ENCODE measurements at places on chromosomes 16 and 17. TPM values are rescaled to one million over a fixed set of nuclear protein-coding genes. Genes with fewer than 3 reads are reported as not detected.
A peak's percentile ranks its signal among the peaks of the same experiment; 100 is the strongest.

DNA sequence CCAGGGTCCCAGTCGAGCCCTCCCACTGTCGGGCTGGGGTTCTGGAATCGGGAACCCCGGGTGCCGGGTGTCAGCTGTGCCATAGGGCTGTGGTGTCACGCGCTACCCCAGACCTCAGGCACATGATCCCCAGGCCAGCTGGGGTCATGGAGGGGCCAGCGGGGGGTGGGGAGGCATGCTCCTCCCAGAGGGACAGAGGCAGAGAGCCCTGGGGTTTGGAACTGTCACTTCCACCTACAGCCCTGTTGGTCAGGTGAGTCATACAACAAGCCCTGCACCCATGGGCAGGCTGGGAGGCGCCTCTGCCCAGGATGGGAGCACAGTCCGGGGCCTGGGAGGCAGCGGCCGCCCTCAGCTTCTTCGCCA, 63.0 kb downstream of the BAIAP2 start:
- DNase-seq = no peak
- H3K36me3 ChIP-seq = no peaks in the 10 kb centered on the region
- peaks cover 21% of the 10 kb centered on the region for H3K4me1 ChIP-seq
- H3K27me3 ChIP-seq = peaks cover 7% of the 10 kb centered on the region
- no peak overlapping the region for H3K4me3 ChIP-seq

- DNase-seq = no peak
- no peak overlapping the region for H3K27ac ChIP-seq
- no peak overlapping the region for H3K4me3 ChIP-seq
- no peaks in the 10 kb centered on the region for H3K4me1 ChIP-seq
- no peaks in the 10 kb centered on the region for H3K36me3 ChIP-seq
Observed at GRCh38 chr16:50889746-50890145, 147.9 kb downstream of the CYLD start.

DNA sequence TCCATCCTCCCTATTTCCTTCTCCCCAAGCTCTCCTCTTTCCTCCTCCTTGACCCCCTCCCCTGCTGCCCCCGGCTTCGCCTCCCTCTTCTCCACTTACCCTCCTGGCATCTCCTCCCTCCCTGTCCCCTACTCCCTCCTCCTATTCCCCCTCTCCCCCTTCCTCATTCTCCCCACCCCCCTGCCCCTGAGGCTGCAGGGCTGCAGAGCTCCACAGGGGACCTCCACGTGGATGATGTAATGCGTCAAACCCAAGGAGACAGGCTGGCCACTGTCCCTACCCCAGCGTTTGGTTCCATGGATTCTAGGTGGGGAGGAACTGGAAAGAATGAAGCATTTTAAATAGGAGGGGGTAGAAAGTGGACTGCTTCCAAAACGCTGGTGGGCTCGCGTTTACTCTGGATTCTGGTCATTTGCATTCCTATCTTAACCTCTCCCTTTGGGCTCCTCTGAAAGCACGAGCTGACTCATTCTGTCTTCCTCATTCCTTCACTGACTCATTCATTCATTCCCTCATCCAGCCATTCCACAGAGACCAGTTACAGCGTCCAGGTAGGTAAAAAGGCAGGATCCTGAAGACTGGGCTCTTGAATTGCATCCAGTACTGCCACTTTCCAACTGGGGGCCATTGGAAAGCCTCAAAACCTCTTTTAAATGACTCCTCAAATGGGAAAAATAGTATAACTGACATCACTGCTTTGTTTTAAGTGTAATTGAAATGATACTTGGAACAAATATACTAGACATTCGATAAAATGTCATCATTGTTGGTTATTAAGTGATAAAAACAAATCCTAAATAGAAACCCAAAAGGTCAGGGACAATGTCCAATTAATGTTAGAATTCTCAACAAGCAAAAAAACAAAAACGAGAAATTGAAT, 943 bp upstream of the COTL1 start:
- peak overlapping the region; percentile 54 for H3K4me3 ChIP-seq
- DNase-seq = no peak
- peaks cover 20% of the 10 kb centered on the region for H3K4me1 ChIP-seq
- no peak overlapping the region for H3K27ac ChIP-seq

DNA sequence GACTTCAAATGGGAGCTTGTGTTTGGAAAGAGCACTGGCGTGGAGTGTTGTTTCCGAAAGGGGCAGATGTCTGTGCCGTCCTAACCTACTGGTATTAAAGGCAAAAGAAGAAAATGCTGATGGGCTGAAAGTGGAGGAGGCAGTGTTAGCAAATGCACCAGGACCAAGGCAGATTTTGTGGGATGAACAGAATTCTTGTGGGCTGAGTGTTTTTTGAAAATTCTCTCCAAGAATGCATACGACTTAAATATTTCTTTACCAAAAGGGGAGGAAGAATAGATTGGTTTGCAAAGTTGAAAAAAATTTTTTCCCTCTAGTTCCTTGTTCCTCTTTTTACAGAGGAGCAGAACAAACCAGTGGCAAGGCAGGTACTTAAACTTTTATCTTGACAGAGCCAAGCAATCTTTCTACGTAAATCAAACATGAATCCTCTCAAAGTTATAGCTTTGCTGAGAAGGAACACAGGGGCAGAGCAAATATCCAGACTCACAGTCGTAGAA, 16.8 kb downstream of the MARCHF10 start:
- peak overlapping the region; percentile 33 for H3K4me3 ChIP-seq
- no peaks in the 10 kb centered on the region for H3K36me3 ChIP-seq
- peaks cover 21% of the 10 kb centered on the region for H3K4me1 ChIP-seq
- no peak overlapping the region for H3K27ac ChIP-seq
- no peak for DNase-seq
- H3K27me3 ChIP-seq = peaks cover 40% of the 10 kb centered on the region

DNA sequence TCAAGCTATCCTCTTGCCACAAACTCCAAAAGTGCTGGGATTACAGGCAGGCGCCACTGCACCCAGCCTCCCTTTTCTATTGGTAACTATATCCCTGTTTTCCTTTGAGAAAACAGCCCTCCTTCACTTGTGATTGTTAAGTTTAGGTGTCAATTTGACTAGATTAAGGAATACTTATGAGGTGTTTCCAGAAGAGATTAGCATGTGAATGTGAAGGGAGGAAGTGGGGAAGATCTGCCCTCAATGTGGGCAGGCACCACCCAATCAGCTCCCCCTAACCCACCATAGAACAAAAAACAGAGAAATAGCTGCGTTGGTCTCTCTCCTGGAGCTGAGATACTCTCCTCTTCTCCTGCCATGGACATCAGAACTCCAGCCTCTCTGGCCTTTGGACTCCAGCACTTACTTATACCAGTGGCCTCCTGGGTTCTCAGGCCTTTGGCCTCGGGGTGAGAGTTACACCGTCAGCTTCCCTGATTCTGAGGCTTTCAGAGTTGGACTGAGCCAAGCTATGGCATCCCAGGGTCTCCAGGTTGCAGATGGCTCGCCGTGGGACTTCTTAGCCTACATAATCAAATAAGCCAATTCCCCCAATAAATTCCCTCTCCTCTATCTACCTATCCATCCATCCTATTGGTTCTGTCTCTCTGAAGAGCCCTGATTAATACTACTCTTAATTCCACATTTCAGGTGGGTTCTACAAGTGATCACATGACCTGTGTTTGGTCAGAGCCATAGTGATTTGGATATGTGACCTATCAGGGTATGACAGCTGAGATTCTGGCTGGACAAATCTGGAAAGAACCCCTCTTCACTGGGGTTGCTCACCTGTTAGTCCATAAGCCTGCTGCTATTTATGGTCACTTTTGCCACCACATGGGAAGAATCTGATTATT, 12.0 kb upstream of the STAT3 start:
- no peak overlapping the region for H3K4me3 ChIP-seq
- DNase-seq = no peak
- H3K27ac ChIP-seq = no peak overlapping the region
- H3K4me1 ChIP-seq = peaks cover 11% of the 10 kb centered on the region

- H3K4me3 ChIP-seq = no peak overlapping the region
- no peak for DNase-seq
- no peaks in the 10 kb centered on the region for H3K36me3 ChIP-seq
Observed at GRCh38 chr16:73113336-73113735, 65.4 kb upstream of the ZFHX3 start.

GRCh38 chr16:30715750-30716445, 16.9 kb downstream of the SRCAP start:
- peaks cover 67% of the 10 kb centered on the region for H3K36me3 ChIP-seq
- H3K27ac ChIP-seq = peak overlapping the region; percentile 100
- peaks cover 2% of the 10 kb centered on the region for H3K27me3 ChIP-seq
- peak overlapping the region; percentile 61 for H3K4me3 ChIP-seq

DNA sequence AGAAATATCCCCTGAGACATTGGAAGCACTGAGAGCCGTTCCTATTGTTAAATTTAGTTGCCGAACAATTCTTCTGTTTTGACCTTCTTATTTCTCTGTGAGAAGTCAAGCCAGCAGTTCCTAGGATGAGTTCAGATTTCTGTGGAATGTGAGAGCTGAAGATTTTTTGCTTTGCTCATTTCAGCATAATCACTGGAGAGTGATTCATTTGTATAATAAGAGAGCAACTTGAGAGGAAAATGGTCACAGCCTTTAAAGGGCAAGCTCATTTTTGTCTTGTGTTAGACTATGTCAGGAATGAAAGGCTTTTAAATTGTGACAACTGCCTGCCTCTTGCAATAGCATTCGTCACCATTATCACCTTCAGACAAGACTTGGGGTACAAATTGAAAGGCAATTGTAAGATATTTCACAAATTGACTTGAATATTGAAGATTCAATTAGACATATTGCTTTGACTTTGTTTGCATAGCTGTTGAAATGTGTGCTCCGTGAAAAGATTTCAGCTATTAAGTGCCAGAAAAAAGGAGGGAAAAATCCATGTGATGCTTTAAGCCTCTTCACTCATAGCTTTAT, 900.0 kb upstream of the GOT2 start:
- H3K27ac ChIP-seq = no peak overlapping the region
- no peaks in the 10 kb centered on the region for H3K36me3 ChIP-seq
- H3K4me1 ChIP-seq = no peaks in the 10 kb centered on the region
- no peaks in the 10 kb centered on the region for H3K27me3 ChIP-seq
- no peak overlapping the region for H3K4me3 ChIP-seq

- no peaks in the 10 kb centered on the region for H3K4me1 ChIP-seq
- no peaks in the 10 kb centered on the region for H3K27me3 ChIP-seq
- no peak overlapping the region for H3K4me3 ChIP-seq
Observed at GRCh38 chr16:71670537-71670936, 44.6 kb downstream of the MARVELD3 start.

- no peak overlapping the region for H3K4me3 ChIP-seq
- H3K4me1 ChIP-seq = no peaks in the 10 kb centered on the region
- no peaks in the 10 kb centered on the region for H3K27me3 ChIP-seq
Observed at GRCh38 chr16:78446486-78446885, 347.0 kb downstream of the WWOX start.

- no peak overlapping the region for H3K4me3 ChIP-seq
- peaks cover 3% of the 10 kb centered on the region for H3K27me3 ChIP-seq
- H3K27ac ChIP-seq = no peak overlapping the region
- DNase-seq = no peak
Observed at GRCh38 chr17:81317530-81317821, 22.4 kb upstream of the SLC38A10 start.

The SRR gene
- polyA plus RNA-seq = 6.6 TPM
